ENCODE measurements at places on chromosomes 1 and 21.

DNA sequence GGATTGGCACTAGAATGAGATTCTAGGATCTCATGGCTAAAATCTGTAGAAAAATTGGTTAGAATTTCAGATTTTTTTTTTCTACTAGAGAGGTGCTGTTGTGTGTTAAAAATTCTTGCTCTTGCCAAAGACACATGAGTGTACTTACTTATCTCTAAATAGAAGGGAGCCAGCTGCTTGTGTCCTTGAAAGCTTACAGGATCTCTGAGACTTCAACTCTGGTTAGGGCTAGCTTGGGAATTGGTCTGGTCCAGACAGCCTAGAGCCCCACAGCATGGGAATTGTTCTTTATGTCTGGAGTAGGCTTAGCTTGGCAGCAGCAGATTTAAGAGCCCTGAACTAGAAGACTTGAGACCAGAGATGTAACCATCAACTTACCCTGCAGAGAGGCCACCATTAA, 37.3 kb downstream of the MACO1 start:
- DNase-seq: no peak

DNA sequence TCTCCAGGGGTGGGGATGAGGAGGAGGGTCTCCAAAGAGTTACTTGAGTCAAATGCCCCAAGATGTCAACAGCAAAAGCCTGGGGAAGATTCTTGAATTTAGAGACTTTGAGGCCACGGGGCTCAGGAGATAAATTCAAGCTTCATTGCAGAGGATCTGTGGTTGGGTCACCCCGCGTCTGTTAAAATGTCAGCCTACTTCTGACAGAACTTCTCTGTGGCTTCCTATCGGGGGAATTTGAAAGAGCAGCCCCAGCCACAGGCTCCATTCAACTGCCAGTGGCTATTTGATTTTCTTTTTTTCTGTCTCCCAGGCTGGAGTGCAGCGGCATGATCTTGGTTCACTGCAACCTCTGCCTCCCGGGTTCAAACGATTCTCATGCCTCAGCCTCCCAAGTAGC, 62.5 kb upstream of the EFHD2 start:
- DNase-seq: no peak

- no peak for DNase-seq
Observed at GRCh38 chr21:28963831-28964230, 28.8 kb downstream of the LTN1 start.

DNA sequence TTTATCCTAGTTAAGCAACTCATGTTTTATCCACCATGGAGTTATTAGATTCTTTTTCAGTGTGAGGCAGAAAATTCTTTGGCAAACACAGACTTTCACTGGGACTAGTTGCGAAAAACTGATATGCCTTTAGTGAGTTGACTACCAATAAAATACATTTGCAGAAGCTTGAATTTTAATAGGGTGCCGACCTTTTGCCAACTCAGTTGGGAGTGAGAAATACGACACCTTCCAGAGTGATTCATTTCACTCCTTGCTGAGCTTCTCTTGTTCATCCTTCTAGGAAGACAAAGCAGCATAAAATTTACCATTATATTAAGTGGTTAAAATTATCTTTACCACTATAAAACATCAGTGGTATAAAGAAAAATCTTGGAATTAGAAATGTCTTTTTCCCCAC, 1.2 kb upstream of the KRTAP23-1 start:
- no peak for DNase-seq

GRCh38 chr1:167551362-167551761, 2.2 kb downstream of the CREG1 start:
- no peak for DNase-seq
